ENCODE measurements at places on chromosomes 1 and 21.

DNA sequence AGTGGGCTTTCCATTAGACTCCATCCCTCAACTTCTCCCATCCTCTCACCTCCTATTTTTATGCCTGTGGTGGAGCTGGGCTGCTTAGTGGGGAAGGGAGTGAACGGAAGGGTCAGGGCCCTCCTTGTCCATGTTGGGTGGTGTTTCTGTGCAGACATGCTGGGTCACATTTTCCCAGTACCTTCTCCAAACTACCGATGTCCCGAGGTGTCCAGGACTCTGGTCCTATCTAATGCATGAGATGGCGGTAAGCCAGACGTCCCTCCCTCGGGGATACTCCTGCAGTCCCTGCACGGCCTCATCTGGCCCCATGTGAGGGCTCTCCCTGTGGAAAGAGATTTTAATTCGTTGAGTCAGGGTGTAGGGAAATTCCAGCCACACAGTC is 61.0 kb downstream of the OBSCN start:
- no peak for DNase-seq

- no peak for DNase-seq
These were observed 16.3 kb downstream of the PIK3C2B start for GRCh38 chr1:204478172-204478899.

DNA sequence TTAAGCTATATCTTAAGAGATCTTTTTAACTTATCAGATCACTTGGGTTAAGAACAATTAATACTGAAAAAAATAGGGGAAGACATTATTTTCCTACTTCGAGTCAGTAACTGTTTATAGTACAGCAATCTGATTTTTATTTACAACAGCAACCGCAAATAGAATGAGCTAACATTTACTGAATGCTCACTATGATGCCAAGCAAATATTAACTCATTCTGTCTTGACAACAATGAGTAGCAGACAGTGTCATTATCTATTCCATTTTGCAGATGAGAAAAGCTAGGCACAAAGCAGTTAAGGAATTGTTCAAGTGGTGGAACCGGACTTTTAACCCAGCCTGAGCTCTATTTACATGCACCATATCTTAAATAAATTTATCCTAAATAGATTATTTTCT is 273.7 kb downstream of the NTNG1 start:
- DNase-seq: no peak

- DNase-seq: peak; percentile 63
These were observed 23.5 kb downstream of the MTARC1 start for GRCh38 chr1:220810179-220810653.

- DNase-seq: peak; percentile 36
These were observed 273.2 kb downstream of the USP25 start for GRCh38 chr21:16002874-16003466.

Data from fibroblast of lung (primary cell).